ENCODE measurements at places on chromosomes 16 and 17. TPM values are rescaled to one million over a fixed set of nuclear protein-coding genes. Genes with fewer than 3 reads are reported as not detected.

The KRT13 gene
- not detected for total RNA-seq

The CALCOCO2 gene
- total RNA-seq = 85.3 TPM

GRCh38 chr17:61380217-61380835, 19.3 kb upstream of the TBX2 start:
- H3K4me1 ChIP-seq = peaks cover 26% of the 10 kb centered on the region
- no peak for DNase-seq
- H3K4me3 ChIP-seq = no peak overlapping the region
- no peak overlapping the region for H3K27ac ChIP-seq

DNA sequence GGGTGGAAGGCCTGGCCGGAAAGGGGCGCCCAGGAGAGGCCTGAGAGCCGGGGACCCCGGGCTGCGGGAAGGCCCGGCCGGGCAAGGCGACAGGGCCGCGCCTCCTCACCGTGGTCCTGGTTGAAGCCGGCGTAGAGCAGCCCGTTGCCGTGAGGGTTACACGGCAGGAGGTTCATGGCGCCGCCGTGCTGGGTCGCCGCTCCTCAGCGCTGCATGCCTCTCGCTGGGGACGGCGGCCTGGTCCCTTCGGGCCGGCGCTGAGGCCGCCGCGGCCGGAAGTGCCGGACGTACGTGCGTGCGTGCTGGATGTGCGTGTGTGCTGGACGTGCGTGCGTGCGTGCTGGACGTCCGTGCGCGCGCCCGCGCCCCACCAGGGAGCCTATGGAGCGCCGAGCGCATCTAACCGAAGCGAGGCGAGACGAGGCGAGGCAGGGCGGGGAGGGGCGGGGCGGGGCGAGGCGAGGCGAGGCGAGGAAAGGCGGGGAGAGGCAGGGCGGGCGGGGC, at the start of gene WDR45B:
TSS of gene WDR45B (minus strand) at position 280 of the 504 bp plus-strand sequence. CDS start at position 176, 104 bp downstream.
- H3K27ac ChIP-seq = peak within 1 kb of the TSS; percentile 89
- H3K36me3 ChIP-seq = peaks cover 2% of the 10 kb centered on the region
- peak; percentile 86 for DNase-seq
- peaks cover 13% of the 10 kb centered on the region for H3K4me1 ChIP-seq

GRCh38 chr16:17451843-17452242, 18.9 kb downstream of the XYLT1 start:
- no peaks in the 10 kb centered on the region for H3K27me3 ChIP-seq
- H3K4me3 ChIP-seq = no peak overlapping the region
- H3K36me3 ChIP-seq = no peaks in the 10 kb centered on the region
- no peak for DNase-seq

DNA sequence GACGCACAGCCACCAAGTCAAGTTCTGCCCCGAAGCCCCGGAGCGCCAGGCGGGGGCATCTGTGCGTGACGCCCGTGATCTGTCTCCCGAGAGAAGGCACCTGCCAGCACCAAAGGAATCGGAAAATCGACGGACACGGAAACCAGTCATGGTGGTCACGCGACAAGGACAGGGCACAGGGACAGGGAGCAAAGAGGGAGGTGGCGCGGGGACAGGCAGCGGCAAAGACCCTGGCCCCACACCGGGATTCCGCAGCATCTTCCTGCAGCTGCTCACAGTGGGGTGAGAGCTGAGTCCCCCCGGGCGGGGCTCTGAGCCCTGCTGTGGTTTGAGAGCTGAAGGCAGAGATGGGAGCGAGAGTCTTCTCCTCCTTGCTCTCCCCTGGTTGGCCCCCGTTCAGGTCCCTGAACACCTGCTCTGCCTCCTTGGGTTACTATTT, 56.4 kb downstream of the ABR start:
- peaks cover 4% of the 10 kb centered on the region for H3K27me3 ChIP-seq
- H3K4me1 ChIP-seq = peaks cover 7% of the 10 kb centered on the region
- H3K4me3 ChIP-seq = no peak overlapping the region

Data from progenitor cell of endocrine pancreas (in vitro differentiated cells).